CD4-positive, alpha-beta T cell treated with Interleukin-15 for 1 hour (primary cell): ENCODE measurements at places on chromosomes 11 and 22.

- no peak for DNase-seq
Observed at GRCh38 chr22:43447380-43447779, 35.6 kb downstream of the MPPED1 start.

DNA sequence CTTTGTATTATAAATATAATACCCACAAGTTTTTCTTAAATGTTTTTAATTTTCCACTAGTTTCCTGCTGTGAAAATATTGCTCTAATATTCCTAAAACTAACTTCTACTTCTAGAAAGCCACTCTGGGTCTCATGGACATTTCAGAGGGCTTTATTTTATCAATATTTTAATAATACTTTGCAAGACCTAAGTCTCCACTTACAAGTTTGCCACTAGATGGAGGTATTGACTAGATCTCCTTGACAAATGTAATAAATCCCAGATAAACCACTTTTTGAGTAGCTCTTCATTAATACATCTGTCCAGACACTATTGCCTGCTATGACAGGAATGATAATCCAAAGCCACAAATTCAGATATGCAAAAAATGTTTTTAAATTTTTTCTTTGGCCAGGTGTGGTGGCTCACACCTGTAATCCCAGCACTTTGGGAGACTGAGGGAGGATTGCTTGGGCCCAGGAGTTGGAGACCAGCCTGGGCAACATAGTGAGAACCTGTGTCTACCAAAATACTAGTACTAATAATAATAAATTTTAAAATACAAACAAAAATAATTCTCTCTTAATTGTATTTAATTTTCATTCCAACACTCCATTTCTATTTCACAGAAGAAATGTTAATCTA lies 3.5 kb upstream of the ACAT1 start:
- no peak for DNase-seq

DNA sequence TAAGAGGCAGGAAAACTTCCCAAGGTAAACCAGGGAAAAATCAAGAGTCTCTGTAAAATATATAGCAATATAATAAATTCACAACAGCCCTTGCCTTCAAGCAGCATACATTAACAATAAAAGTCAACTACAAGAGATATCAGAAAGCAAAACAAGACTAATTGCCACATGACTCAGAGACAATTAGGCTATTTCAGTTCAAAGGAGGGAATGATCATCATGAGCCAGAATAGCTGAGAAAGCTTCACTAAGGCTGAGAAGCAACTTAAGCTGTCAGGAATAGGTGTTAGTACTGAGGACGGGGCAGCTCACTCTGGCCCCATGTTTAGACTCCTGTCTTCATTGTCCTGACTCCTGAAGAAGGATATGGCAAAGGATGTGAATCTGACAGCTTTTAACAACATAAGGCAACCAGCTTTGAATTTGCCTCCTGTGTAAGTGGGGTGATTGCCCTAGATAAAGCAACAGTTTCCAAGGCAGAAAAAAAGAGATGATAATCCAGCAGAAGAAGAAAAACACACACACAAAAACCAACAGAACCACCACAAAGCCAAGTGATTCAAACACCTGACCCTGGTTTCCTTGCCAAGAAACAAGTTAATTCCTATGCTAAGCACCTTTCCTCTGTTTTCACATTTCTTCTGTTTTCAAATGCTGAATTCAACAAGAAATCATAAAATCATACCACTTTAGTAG lies 60.8 kb downstream of the SIK3 start:
- no peak for DNase-seq

DNA sequence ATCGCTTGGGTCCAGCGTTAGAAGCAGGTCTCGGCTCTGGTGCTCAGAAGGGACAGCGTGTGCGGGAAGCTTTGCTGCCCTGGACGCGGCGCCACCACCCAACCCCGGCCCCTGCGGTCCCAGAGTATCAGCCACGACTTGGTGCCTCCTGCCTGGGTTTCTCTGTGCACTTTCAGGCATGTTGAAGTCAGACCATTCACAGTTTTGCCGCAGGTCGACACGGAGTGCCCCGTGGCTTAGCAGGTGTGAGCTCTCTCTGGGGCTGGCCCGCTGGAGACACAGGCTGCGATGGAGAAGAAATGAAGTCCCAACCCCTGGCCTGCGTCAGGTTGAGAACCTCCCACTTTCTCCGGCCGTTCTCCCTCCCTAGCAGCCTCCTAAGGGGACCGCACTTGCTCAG lies 494.5 kb downstream of the BRD1 start:
- DNase-seq: no peak

DNA sequence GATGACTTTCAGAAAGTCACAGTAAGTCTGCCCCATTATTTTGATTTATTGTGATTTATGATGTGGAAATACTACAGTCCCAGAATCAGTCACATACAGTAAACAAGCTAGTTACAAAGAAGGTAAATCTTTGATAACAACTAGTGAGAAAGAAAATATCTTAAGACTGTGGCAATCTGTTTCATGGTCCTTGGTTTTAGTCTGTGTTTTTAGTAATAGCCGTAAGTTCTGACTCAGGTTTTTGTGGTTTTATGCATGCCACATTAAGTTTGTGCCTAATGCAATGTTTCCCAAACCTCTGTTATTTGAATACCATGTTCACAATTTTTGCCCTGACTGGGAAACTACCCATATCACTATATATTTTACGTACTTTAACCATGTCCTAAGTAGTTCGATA lies 6.7 kb downstream of the CEP295 start:
- no peak for DNase-seq

DNA sequence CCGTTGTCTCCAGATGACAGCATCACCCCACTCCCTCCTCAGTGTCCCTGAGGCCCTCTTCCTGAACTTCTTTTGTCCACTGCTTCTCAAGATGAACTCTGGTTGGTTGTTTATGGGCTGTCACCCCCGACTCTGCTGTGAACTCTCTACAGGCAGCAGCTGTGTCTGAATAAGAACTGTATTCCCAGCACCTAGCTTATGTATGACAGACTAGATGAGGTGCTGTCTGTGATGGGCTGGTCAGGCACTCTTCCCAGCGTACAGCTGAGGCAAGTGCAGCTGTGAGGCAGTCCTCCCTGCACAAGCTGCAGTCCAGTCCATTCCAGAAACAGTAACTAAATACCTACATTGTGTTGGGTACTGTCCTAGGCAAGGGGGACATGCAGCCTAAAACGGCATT lies 111.4 kb upstream of the PITPNB start:
- DNase-seq: no peak

- no peak for DNase-seq
Observed at GRCh38 chr11:94120946-94121345, 7.7 kb upstream of the PANX1 start.

DNA sequence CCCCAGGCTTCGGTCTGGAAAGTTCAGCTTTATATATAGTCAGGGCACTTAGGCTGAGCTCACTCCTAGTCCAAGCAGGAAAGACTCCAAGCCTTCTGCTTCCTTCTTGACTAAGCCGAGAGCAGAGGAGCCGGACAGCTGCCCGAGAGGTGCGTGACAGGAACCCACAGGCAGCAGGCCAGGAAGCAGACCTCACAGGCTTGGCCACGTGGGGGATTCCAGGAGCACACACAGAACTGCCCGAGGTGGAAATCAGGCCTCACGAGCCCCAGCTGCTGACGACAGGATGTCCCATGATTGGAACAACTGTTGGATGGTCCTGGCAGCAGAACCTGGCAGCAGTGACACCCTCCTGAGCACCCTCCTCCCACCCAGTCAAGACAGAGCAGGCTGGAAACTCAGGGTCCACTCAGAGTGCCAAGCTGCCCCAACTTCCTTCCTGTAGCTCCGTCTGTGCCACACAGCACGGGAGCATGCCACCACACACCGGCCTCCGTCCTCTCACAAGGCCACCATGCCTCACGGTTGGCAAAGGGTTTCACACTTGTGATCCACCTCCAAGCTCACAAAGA lies 5.4 kb downstream of the PLA2G6 start:
- DNase-seq: peak; percentile 82

- DNase-seq: no peak
Observed at GRCh38 chr11:34037016-34037415, 14.5 kb upstream of the CAPRIN1 start.

DNA sequence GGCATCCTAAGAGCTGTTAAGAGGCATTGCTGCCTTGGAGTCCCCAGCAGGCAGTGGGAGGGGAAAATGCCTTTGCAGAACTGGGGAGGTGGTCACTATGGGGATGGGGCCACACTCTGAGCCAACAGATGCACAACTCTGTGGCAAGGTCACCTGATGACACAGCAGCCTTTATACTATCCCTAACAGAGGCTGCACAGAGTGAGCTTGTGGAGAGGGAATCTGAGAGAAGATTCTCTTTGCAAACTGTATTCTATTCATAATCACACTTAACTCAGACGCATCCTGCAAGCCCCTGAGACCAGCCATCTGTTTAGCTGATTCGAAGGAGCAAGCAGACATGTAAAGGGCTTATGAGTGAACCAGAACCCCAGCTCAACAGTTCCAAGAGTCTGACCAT lies 49.0 kb upstream of the TTC12 start:
- DNase-seq: no peak

DNA sequence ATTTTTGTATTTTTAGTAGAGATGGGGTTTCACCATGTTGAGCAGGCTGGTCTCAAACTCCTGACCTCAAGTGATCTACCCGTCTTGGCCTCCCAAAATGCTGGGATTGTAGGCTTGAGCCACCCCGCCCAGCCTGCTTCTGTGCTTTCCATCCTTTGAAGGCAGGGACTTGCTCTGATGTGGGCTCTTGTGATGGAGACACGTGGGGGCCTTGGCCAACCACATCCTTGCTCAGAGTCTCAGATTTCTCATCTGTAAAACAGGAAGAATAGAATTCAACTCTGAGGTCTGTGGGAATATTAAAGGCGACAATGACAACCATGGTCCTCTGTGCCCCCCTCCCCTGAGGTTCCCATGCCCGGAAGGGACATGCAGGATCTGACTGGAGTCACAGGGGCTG lies 3.8 kb upstream of the GGA1 start:
- DNase-seq: peak; percentile 47

DNA sequence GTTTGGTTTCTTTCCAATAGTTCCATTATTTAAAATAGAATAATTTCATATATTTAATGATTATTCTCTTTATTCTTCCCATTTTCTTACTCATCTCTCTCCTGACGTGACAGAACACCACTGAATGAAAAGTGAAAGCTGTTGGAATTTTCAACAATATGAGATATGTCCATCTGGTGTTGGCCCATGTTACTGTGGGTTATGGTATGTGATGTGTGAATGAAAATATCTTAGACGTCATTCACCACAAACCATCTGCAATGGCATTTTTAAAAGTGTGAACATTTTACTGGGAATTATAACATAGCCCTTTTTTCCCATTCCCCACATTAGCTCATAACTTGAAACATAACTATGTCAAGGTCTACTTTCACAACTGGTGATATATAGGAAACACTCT lies 11.3 kb upstream of the OR5M1 start:
- DNase-seq: no peak

- DNase-seq: no peak
Observed at GRCh38 chr22:39502789-39503409, 809 bp downstream of the MIEF1 start.

DNA sequence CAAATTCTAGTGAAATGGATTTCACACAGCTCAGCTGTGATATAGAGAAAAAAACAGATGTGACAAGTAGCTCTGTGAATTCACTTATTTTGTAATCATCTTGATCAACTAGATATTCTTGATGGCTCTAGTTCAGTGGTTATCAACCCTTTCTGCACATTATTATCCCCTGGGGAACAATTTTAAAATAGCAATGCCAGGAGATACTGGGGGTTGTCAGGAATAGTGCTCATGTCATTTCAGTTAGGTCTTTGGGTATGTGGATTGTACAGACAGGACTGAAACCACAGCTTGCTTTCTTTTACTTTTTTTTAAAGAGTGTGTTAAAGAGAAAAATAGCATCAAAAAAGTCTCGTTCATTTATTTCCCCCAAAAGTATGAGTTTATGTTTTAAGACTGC lies 269.0 kb upstream of the PDGFD start:
- no peak for DNase-seq

- no peak for DNase-seq
Observed at GRCh38 chr11:69807106-69807815, 12.0 kb downstream of the FGF3 start.

- no peak for DNase-seq
Observed at GRCh38 chr11:134398079-134398444, 14.0 kb downstream of the B3GAT1 start.

GRCh38 chr11:19577976-19578619 lies 134.5 kb upstream of the NAV2 start:
- no peak for DNase-seq

DNA sequence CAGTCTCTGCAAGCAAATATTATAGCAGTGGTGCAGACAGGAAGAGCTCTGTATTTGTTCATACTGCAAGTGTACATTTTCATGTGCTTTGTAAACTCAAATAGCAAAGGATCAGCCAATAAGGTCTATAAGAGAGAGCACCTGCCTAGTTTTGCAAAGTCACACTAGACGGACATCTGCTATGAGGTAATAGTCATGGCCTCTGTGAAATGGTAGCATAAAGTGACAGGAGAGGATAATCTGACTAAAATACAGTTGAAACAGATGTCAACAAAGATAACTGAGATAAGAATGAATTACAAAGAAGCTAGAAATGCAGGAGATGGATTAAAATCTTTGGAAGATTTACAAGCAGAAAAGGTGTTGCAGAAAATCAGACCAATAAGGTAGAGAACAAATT lies 70.6 kb upstream of the SPON1 start:
- no peak for DNase-seq

DNA sequence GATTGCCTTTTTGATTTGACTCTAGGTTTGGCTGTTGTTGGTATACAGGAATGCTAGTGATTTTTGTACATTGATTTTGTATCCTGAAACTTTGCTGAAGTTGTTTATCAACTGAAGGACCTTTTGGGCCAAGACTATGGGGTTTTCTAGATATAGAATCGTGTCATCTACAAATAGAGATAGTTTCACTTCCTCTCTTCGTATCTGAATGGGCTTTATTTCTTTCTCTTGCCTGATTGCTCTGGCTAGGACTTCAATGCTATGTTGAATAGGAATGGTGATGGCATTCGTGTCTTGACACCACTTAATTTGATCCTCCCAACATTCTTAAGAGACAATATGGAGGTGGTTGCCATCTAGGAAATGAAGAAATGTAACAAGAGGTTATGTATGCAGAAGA lies 388.1 kb upstream of the API5 start:
- no peak for DNase-seq

DNA sequence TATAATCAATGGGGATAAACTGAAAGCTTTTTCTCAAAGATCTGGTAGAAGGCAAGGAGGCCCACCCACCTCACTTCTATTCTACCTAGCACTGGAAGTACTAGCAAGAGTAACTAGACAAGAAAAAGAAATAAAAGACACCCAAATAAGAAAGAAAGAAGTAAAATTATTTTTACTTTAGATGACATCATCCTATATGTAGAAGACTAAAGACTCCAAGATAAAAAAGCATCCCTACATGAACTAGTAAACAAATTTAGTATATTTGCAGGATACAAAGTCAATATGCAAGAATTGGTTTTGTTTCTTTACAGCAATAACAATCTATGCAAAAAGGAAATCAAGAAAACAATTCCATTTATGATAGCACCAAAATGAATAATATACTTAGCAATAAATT lies 201.5 kb upstream of the KIRREL3 start:
- DNase-seq: no peak

GRCh38 chr11:124758355-124759265 lies 3.5 kb downstream of the ESAM start:
- DNase-seq: peak; percentile 76
